ENCODE measurements at places on chromosomes 3 and 15.

DNA sequence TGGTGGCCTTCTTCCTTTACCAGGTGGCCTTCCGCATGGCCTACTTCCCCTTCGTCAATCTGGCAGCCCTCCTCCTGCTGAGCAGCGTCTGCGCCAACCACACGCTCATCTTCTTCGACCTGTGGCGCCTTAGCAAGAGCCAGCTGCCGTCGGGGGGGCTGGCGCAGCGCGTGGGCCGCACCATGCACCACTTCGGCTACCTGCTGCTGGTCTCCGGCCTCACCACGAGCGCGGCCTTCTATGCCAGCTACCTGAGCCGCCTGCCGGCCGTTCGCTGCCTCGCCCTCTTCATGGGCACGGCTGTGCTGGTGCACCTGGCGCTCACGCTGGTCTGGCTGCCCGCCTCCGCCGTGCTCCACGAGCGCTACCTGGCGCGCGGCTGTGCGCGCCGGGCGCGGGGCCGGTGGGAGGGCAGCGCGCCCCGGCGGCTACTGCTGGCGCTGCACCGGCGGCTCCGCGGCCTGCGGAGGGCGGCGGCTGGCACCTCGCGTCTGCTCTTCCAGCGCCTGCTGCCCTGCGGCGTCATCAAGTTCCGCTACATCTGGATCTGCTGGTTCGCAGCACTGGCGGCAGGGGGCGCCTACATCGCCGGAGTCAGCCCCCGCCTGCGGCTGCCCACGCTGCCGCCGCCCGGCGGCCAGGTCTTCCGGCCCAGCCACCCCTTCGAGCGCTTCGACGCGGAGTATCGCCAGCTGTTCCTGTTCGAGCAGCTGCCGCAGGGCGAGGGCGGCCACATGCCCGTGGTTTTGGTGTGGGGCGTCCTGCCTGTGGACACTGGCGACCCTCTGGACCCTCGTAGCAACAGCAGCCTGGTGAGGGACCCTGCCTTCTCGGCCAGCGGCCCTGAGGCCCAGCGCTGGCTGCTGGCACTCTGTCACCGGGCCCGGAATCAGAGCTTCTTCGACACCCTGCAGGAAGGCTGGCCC is 9.9 kb downstream of the DISP2 start:
- DNase-seq: peak; percentile 97

DNA sequence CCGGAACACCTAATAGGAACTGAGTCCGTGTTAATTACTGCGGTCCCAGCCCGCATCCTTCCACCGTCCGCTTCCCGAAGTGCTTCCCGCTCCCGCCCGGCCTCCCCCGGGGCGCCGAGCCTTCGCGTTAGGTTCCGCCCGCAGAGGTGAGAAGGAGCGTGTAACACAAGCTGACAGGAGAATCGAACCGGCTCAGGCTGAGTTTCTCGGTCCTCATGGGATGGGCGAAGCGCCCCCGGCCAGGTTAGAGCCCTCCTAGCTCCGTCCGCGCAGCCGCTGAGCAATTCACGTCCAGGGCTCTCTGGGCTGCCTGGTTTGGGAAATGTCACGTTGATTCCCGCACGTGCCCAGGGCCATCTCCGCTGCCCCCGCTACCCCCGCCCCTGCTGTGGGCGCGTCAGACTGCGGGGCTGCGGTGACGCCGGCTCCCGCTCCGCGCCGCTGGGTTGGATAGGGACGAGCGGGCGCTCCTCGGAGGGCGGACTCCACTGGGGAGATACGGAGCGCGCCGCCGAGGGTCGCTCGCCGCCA is 954 bp downstream of the CLDN11 start:
- DNase-seq: no peak

GRCh38 chr3:57505901-57506300 is 38.2 kb downstream of the DNAH12 start:
- DNase-seq: no peak

GRCh38 chr3:36679384-36680200 is 84.8 kb downstream of the DCLK3 start:
- DNase-seq: peak; percentile 83

GRCh38 chr3:197338586-197338985 is 40.2 kb upstream of the DLG1 start:
- no peak for DNase-seq

GRCh38 chr3:121330634-121331033 is 215.2 kb downstream of the POLQ start:
- no peak for DNase-seq

DNA sequence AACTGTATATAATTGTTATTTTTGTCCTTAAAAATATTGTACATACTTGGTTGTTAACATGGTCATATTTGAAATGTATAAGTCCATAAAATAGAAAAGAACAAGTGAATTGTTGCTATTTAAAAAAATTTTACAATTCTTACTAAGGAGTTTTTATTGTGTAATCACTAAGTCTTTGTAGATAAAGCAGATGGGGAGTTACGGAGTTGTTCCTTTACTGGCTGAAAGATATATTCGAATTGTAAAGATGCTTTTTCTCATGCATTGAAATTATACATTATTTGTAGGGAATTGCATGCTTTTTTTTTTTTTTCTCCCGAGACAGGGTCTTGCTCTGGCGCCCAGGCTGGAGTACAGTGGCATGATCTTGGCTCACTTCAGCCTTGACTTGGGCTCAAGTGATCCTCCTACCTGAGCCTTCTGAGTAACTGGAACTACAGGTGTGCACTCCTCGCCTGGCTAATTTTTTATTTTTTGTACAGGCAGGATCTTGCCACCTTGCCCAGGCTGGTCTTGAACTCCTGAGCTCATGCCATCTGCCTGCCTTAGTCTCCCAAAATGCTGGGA is 10.7 kb downstream of the NFKBIZ start:
- no peak for DNase-seq

Data from foreskin fibroblast (primary cell).